SK-N-DZ (cell line): ENCODE measurements at places on chromosomes 11 and 22.

GRCh38 chr11:100929377-100929776 is 200.2 kb downstream of the PGR start:
- no peak for DNase-seq

- DNase-seq = no peak
Measured at GRCh38 chr22:43203471-43203981, 16.6 kb upstream of the TTLL12 start.

GRCh38 chr11:128595221-128595620 is 7.9 kb upstream of the ETS1 start:
- no peak for DNase-seq

DNA sequence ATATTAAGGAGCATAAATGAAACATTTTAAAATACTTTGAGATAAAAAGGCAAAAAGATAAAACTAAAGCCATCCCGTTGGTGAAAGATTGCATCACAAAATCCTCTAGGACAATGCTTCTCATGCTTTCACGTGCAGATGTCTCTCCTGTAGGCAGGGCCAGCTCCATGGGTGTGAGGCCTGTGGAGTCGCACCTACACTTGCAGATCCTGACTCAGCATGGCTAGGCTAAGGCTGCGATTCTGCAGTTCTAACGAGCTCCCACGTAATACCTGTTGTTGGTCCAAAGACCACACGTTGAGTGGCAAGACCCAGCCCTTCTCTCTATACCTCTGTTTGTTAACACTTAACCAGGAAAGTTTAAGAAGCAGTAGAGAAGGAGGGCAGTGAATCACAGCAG is 62.1 kb upstream of the CAPRIN1 start:
- DNase-seq = no peak

- no peak for DNase-seq
Measured at GRCh38 chr22:44839061-44839460, 86.7 kb downstream of the ARHGAP8 start.

- DNase-seq = no peak
Measured at GRCh38 chr11:126722006-126722736, 278.4 kb downstream of the KIRREL3 start.

- no peak for DNase-seq
Measured at GRCh38 chr22:19929586-19930550, 11.7 kb upstream of the COMT start.

GRCh38 chr11:16727806-16728205 is 10.6 kb upstream of the C11orf58 start:
- DNase-seq = no peak
